ENCODE measurements at places on chromosomes 5 and 9. TPM values are rescaled to one million over a fixed set of nuclear protein-coding genes. Genes with fewer than 3 reads are reported as not detected.

Gene ABLIM3
- total RNA-seq: 5.3 TPM

Gene SH3RF2
- total RNA-seq: 59.6 TPM

Gene PRLR
- total RNA-seq: 10.1 TPM

Gene IFNA10
- not detected for total RNA-seq

Gene C5orf58
- total RNA-seq: not detected

Gene MTX3
- 2.6 TPM for total RNA-seq

Gene ZNF366
- total RNA-seq: 1.7 TPM

Gene CATSPER3
- total RNA-seq: not detected

DNA sequence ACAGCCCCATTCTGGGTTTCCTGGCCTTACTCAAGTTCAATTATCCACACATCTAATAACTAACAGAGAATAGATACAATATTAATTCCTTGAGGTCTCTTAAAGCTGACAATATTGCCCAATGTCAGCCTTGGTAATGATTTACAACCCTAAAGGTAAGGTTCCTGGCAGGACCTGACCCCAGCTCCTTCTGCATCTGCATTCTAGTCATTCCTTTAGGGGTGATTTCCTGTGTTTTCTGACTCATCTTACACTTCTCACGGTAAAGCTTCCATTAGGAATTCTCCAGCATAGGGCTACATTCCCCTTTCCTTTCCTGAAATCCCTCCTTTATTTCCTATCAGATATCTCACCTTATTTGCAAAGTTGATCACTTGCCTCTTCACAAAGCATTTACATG lies 9.3 kb downstream of the HAVCR1 start:
- no peak for DNase-seq

DNA sequence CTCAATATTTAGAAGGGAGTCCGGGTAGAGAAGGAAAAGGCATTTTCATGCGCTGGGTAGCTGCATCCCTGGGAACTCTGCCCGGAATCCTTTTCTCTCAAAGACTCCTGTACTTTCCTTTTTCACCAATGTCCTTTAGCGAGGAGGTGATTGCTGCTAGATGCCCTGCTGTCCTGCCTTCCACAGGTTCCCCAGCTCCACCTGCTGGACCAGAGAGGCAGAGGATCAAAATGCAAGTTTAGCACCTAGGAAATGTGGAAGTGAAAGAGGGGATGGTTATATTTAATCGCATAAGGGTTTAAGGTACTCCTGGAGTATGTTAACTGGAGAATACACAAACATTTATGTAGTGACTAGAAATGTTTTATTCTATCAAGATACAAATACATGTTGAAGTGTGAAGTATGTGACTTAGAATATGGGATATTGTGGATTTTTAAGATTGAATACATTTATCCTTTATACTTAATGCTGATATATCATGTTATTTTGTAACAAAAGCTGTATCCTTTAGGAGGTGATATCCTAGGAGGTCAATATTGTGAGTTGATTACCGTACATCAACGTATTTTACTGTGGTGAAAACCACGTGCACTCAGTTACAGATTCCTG lies 145.7 kb downstream of the ARHGAP26 start:
- peak; percentile 39 for DNase-seq

DNA sequence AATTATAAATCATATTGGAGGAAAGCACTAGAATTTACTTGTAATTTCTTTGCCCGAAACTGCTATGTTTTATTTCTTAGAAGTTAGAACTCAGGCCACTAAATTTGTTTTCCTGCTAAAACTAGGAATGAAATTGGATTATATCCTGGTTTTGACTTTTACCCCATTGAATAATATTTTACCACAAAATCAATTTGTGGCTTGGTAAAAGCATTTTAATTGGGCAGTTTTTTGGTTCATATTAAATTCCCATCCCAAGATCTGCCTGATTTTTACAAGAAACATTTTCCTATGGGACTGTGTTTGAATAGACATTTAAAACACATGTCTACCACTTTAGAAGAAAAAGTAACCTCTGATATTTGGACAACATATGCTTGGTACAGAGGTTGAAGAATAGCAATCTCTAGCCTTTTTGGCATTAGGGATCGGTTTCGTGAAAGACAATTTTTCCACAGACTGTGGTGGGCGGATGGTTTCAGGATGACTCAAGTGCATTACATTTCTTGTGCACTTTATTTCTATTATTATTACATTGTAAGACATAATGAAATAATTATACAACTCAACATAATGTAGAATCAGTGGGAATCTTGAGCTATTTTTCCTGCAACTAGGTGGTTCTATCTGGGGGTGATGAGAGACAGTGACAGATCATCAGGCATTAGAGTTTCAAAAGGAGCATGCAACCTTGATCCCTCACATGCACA lies 565.6 kb downstream of the PRR16 start:
- no peak for DNase-seq

- no peak for DNase-seq
Measured at GRCh38 chr5:170444969-170445505, 55.9 kb upstream of the KCNMB1 start.

- DNase-seq: no peak
Measured at GRCh38 chr5:14678773-14679334, 14.3 kb downstream of the OTULIN start.

- DNase-seq: no peak
Measured at GRCh38 chr9:124478354-124478753, 28.1 kb downstream of the ADGRD2 start.

GRCh38 chr5:95879661-95880060 lies 57.1 kb upstream of the GLRX start:
- no peak for DNase-seq

GRCh38 chr5:143977891-143978461 lies 166.0 kb downstream of the HMHB1 start:
- peak; percentile 13 for DNase-seq

GRCh38 chr9:89915187-89915586 lies 310.4 kb downstream of the GADD45G start:
- no peak for DNase-seq

DNA sequence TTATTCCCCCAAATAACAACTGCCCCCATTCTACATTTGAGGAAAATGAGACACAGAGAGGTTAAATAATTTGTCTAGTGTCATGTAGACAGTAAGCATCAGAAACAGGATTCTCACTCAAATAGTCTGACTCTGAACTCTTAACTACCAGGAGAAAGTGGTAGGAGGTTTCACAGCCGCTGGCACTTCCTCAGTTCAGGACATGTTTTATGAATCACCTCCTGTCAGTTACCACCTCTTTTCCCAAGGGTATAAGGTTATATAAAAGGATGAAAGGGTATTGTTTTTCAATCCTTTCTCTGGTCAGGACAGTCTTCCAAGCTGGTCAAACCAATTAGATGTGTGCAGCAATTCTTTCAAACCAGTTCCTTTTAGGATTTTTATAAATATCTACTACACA lies 52.1 kb downstream of the TSSK1B start:
- no peak for DNase-seq

GRCh38 chr9:76423216-76424177 lies 29.3 kb upstream of the RFK start:
- no peak for DNase-seq

- peak; percentile 97 for DNase-seq
Measured at GRCh38 chr5:1385395-1386273, 40.7 kb upstream of the CLPTM1L start.

GRCh38 chr9:35882996-35883395 lies 12.8 kb upstream of the OR13J1 start:
- DNase-seq: no peak

- DNase-seq: no peak
Measured at GRCh38 chr9:21626493-21626892, 144.4 kb upstream of the IFNE start.

Data from stomach (tissue), 19 donors.